ENCODE measurements at places on chromosomes 16 and 17.

DNA sequence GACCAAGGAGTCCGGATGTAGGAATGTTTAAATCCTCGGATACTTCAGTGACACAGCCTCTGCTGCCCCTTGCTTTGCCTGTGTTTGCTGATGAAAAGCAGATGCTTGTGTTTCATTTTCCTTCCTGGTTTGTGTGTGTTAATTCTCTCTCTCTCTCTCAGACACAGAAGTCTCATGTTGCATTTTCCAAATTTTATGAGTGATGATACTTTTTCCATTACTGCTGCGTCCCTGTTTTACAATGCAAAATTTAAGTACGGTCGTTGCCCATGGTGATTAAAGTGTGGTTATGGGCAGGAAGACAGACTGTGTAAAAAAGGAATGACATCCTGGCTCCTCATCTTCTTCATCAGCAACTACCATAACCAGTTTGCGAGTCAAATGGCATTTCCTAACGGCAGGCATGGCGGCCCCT lies 5.7 kb downstream of the RMI2 start:
- no peak for DNase-seq

GRCh38 chr16:51941412-51941811 lies 605.5 kb downstream of the TOX3 start:
- no peak for DNase-seq

GRCh38 chr16:4273858-4274311 lies 1.1 kb upstream of the TFAP4 start:
- peak; percentile 54 for DNase-seq

DNA sequence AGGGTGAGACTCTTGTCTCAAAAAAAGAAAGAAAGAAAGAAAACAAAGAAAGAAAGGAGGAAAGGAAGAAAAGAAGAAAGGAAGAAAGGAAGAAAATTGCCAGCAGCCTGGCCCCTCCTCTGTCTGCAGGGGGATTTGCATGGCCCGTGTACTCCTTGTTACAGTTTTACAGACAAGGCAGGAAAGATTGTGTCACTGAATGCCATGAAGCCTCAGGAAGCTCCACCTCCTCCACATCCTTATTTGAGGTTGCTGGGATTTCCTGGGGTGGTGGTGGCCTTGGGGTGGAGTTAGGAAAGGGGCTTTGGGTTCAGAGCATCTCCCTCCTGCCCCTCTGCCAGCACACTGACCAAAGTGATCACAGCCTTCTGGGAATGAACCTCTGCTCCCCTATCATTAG lies 23.6 kb downstream of the CFAP20 start:
- no peak for DNase-seq

- no peak for DNase-seq
Observed at GRCh38 chr16:14545346-14545884, 84.6 kb downstream of the PARN start.

DNA sequence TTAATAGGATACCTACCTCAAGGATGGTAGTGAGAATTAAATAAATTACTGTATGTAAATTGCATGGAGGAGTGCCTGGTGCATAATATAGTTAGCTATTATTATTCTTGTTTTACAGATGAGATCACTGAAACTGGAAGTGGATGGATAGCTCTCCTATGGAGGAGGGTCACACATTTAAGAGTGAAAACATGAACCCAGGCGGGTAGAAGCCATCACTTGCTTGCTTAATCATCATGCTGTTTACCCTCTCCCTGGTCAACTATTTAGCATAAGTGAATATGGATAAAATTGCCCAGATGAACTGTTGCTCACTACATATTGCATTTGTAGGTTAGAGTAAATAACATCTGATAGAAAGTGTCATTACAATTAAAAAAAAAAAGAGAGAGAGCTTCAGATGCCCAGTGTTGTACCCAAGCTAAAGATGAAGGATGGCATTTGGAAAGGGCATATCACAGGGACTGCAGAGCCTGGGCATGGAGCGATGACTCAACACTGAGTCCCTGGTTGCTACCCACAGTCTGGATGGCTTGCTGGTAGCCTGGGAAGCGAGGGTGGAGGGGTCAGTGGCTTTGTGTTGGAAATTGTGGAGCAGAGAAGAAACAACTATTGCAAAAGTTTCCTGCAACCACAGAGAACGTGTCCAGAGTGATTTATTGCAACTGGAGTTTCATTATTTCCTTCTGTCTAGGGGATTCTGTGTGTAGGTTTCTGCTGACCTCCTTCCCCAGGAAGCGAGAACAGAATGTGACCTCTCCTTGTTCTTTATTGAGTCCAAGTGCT lies 414.4 kb downstream of the SHISA9 start:
- DNase-seq, result no peak

- no peak for DNase-seq
Observed at GRCh38 chr17:3400055-3400454, 1.8 kb upstream of the OR1E1 start.

DNA sequence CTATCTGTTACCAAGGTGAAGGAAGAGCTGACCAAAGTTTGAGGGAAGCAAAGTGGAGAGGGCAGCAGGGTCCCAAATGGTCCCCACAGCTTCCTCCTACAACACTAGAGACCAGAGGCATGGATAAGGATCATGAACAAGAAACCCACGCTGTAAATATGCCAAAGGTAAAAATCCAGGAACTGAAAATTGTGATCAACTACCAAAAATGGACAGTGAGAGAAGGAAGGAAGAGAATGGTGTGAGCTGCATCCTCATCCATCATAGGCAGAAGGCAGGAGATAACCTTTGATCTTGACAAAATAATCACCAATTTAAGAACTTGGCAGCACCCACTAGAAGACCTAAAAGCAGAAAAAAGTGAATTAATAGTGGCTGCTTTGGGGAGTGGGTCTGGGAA lies 66.2 kb downstream of the CYTH1 start:
- DNase-seq, result no peak

DNA sequence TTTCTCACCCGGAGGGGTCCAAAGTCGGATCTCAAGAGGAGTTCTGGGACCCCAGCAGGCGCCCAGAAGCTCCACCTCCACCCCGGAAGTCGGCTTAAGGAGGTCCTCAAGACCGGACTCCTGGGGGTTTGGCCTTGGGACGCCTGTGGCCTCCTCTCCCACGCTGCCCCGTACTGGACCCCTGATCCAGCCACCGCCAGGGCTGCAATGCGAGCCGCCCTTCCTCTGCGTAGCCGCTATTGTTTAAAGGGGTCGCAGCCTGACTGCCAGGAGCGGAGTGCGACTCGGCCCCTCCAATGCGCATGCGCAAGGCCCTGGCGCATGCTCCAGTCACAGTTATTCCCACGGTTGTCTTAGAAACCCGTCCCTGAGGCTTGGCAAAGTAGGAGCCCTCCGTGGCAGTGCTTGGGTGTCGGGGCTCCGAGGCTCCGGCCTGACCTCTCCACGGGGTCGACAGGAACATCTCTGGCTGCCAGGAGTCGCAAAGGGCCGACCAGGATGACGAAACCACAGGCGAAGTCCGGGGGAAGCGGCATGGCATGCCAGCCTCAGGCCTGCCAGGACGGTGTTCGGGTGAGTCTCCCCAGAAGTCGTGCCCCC lies 719.0 kb downstream of the KCNJ18 start:
- no peak for DNase-seq

- DNase-seq, result no peak
Observed at GRCh38 chr16:49023050-49023449, 258.6 kb downstream of the CBLN1 start.

GRCh38 chr17:34155947-34156346 lies 99.1 kb upstream of the CCL2 start:
- DNase-seq, result no peak

DNA sequence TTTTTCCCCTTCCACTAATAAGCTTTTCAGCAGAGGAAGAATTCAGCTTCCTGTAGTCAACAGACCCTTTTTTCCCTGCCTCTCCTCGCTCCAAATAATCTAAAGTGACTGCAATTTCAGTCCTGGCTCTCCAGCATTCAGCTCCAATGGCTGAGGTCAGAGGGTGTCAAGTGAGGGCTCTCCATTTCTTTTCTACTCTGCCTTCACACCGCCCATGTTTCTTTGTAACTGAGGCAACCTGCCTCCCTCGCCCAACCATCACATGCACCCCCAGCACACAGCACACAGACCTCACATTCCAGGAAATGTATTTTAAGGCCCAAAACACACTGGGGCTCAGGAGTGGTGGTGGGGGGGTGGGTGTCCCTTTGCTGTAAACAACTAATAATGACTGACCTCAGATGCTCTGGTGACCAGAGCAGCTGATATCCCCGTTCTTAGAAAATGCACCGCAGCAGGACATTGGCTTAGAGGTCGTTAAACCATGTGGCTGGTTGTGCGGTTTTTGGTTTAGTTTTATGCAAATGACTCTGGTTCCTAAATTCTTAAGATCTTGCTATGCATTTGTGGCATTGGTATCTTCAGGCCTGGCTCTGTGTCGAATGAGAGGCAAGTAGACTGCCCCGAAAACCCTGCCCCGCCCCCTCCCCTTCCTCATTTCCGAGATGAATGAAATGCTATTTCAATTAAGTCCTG lies 203.6 kb downstream of the ZFHX3 start:
- no peak for DNase-seq

DNA sequence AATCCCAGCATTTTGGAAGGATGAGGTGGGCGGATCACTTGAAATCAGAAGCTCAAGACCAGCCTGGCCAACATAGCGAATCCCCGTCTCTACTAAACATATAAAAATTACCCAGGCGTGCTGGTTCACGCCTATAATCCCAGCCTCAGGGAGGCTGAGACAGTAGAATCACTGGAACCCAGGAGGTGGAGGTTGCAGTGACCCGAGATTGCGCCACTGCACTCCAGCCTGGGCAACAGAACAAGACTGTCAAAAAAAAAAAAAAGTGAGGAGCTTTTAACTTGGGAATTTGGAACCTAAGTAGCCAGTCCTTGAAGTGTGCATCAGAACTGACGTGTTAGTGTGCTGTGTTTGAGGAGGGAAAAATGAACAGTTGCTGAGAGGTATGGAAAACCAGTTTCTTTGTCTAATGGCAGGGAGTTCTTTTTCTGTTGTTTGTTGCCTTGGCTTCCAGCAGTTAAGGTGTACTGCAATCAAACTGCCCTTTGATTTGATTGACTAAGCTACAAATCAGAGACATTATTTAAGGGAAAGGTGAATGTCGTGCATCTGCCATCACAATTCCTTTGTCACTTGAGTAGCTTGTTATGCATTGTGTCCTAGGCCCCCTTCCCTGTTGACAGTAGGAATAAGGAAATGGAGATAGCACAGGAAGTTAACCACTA lies 8.6 kb upstream of the DUSP14 start:
- DNase-seq, result no peak

DNA sequence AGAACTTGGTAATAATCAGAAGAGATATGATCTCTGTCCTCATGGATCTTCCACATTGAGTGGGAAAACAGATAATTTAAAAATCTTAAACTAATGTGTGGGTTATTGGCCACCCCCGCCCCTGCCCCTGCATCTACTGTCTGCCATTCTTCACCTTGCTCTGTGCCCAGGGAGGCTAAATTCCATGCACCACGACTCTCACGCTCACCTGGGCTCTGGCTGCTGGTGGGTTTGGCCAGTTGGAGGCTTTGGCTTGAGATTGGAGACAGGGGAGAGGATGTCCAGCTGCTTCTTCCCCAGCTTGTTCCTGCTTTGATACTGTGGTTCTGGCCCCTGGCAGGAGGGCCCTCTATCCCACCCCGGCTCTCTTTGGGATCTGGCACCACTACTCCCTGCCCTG lies 127.9 kb downstream of the IRX5 start:
- DNase-seq, result no peak

- DNase-seq, result no peak
Observed at GRCh38 chr16:74079232-74079586, 217.4 kb upstream of the PSMD7 start.

DNA sequence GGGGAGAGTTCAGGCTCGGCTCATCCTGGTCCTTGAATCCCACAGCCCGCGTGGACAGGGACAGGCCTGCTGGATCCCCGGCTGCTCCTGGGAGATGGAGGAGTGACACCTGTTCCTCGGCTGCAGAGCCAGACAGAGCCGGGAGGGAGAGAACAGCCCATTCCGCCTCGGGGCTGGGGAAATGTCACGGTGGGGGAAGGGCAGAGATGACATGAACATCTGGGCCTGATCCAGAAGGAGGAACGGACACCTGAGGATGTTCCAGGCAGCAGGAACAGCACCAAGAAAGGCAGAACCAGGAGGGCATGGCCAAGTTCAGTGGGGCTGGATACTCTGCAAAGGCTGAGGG lies 2.1 kb downstream of the ZNF764 start:
- DNase-seq, result no peak

DNA sequence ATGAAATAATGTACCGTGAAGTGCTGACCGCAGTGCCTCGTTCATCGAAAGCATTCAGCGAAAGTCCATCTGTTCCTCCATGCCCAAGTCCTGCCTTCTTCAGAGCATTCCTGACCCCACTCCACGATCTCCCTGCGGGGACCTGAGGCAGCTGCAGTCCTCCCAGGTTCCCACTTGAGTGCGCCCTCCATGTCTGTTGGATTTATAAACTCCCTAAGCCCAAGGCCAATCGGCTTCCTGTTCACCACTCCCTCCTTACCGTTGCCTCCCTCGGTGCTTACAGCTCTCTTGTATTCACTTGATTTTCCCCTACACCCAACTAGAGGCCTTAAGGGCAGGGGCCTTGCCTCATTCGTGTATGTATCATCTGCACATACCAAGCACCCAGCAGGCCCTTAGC lies 2.8 kb downstream of the RAD51D start:
- DNase-seq, result no peak

- no peak for DNase-seq
Observed at GRCh38 chr17:39777534-39778365, 40.0 kb downstream of the GRB7 start.
